Large intestine (tissue), 12 donors: ENCODE measurements at places on chromosomes 1 and 21. TPM values are rescaled to one million over a fixed set of nuclear protein-coding genes. Genes with fewer than 3 reads are reported as not detected.

- peak; percentile 82 for DNase-seq
These were observed 2.5 kb upstream of the SAMD11 start for GRCh38 chr1:921011-921837.

- DNase-seq, result no peak
These were observed 7.0 kb upstream of the C1orf146 start for GRCh38 chr1:92210701-92211100.

DNA sequence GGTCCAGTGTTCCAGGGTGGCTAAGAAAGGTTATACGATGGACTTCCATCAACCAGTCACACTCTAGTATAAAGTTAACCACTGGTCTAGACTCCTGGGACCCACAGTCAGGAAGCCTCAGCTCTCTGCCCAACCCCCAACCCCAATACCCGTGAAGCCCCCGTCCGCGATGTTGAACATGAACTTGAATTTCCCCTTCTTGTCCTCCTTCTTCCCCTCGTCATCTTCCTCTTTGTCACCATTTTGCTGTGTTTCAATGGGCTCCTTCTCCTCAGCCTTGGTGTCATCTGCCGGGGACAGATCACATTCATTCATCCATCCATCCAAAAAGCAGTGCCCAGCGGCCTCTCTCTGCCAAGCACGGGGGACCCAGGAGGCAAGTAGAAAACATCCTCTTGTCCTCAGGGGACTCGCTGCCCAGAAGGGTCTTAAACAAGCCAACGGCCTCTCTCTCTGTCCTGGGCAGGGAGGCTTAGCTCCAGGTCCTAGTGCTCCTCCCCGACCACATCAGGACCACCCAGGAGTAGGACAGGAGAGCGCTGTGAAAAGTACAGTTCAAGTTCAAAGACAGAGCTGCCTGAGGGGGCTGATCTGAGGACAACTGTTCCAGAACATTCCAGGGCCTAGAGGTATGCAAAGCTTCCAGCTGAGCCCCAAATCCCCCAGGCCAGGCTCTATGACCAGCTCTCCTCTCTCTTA lies 66.5 kb downstream of the KCNAB2 start:
- no peak for DNase-seq

- DNase-seq, result peak; percentile 26
These were observed 151.0 kb downstream of the NUF2 start for GRCh38 chr1:163472651-163473248.

DNA sequence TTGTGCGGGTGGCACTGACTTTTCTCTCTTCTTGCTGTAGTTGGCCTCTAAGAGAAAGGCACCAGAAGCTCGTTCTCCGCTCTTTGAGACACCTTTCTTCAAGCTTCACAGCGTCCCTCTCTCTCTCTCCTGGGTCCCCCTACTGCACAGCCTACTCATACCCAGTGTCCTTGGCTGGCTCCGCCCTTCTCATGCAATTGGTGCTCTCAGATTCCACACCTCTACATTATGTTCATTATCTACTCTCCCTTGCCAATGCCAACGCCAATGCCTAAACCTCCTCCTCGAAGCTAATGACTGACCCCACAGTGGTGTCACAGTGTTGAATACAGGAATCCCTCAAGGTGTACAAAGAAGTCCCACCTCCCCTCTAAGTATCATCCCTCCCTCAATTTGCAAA lies 4.8 kb upstream of the DNAJC28 start:
- no peak for DNase-seq

GRCh38 chr1:177346790-177347359 lies 176.1 kb downstream of the BRINP2 start:
- DNase-seq, result peak; percentile 90

DNA sequence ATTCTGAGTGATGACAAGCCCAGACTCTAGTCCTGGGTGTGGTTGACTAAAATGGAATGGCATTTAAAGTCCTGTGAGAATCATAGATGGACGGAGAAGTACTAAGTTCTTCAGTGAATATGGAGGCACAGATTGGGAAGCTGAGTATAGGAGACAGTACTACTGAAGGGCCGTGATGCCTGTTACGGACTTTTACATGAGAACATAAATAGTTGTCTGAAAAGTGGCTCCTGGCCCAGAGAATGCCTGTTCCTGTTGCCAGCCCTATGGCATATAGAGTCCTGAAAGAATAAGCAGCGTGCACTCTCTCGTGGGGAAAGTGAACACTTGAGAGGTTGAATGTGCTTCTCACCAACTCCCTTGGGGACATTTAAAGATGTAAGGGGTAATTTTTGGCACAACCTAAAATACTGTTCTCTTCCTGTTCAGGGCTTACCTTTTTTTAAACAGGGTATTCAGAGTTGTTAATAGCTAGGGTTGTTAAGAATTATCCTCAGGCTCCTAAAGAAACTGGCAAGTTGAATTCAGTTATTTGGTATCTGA lies 20.4 kb downstream of the CCT8 start:
- no peak for DNase-seq

The LCE3E gene
- not detected for polyA plus RNA-seq

The PTPRC gene
- polyA plus RNA-seq, result 18.9 TPM

The RALGPS2 gene
- polyA plus RNA-seq, result 25.5 TPM

The IL12RB2 gene
- 1.1 TPM for polyA plus RNA-seq

The RIIAD1 gene
- 13.5 TPM for polyA plus RNA-seq
